ENCODE measurements at places on chromosomes 6 and 20.

GRCh38 chr20:10551732-10552724 is 116.9 kb downstream of the SLX4IP start:
- DNase-seq, result no peak

- DNase-seq, result no peak
Observed at GRCh38 chr6:163416557-163417253, 2.2 kb downstream of the QKI start.

DNA sequence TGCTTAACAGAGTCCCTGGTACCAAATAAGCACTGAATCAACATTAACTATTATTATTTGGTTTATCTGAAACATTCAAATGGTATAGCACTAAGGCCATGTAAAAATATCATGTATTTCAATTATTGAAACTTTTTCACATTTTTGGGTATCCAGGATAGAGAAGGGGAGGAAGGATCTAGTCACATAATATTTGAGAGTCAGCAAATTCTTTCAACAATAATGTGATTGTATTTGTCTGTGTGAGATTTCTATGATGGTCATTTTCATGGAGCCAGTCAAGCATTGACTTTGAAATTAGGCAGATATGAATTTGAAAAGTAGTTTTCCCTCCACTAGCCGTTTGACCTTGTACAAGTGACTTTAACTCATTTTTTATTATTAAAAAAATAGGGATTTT is 67.9 kb downstream of the LAMA2 start:
- no peak for DNase-seq

GRCh38 chr6:162373868-162374267 is 353.7 kb downstream of the PRKN start:
- DNase-seq, result no peak

GRCh38 chr6:33013608-33014007 is 4.2 kb upstream of the HLA-DOA start:
- no peak for DNase-seq

GRCh38 chr20:53428996-53429395 is 164.6 kb downstream of the ZNF217 start:
- no peak for DNase-seq

GRCh38 chr20:917416-917815 is 1.3 kb upstream of the ANGPT4 start:
- no peak for DNase-seq

DNA sequence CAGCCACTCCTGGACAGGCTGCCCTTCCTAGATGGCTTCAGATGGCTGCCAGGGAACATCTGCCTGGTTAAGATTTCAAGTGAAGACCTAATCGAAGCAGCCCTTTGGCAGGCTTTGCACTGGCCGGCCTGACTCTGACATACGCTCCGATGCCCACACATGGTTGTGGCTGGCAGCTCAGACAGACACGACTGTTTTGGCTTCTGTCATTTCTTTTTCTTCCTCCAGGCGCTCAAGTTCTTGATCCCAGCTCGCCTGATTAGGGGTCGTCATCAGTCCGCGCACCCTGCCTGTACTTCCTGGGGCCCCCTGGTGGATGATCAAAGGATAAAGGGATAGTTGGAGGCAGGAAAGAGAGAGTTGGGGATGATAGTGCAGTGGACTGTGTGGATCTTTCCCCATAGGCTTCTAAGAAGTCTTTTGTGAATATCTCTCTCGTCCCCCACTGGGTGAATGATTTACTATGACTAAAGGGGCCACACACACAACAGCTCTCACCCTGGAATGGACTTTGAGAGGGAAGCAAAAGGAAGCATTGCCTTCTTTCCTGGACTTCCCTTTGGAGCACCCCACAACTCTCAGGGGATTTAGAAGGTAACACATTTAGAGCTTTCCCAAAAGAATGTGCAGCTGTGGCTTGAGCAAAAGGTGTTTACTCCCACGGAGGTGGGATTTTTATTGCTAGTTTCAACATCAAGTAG is 21.4 kb upstream of the TRAM2 start:
- DNase-seq, result no peak

DNA sequence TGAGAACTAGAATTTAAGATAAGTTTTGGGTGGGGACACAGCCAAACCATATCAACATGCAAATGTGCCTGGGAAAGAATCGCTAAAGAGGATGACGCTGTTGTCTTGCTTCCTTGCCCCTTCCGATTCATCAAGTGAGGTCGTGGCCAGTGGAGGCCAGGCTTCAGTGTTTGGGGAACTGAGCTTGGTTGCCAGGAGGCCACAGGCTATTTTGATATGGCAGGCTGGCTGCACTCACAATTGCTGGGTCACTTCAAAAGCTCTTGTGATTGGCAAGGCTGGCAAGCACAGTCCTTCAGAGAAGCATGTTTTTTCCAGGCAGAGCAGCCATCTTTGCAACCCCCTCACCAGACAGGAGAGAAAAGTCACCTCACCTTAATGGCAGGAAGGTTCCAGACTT is 45.8 kb downstream of the SAMD5 start:
- no peak for DNase-seq

DNA sequence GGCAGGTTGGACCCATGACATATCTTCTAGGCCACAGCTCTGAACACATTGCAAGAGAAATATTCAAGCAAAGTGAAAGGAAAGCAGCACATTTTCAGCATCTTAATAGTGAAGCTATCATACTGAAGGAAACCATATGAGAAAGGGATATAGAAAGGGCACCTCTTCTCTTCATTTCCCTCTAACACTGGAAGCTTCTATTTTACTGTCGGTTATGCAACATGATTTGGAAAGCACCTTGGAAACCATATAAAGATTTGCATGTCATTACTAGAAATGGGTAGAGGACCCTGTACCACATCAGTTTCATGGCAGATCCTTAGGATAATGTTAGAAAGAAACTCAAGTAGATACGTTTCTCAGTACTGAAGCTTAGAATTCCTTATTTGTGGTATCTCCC is 70.5 kb upstream of the HMGN3 start:
- DNase-seq, result no peak
